ENCODE measurements at places on chromosomes 2 and 18. TPM values are rescaled to one million over a fixed set of nuclear protein-coding genes. Genes with fewer than 3 reads are reported as not detected.

GRCh38 chr2:171180229-171180930 lies 19.7 kb upstream of the TLK1 start:
- DNase-seq, result no peak

DNA sequence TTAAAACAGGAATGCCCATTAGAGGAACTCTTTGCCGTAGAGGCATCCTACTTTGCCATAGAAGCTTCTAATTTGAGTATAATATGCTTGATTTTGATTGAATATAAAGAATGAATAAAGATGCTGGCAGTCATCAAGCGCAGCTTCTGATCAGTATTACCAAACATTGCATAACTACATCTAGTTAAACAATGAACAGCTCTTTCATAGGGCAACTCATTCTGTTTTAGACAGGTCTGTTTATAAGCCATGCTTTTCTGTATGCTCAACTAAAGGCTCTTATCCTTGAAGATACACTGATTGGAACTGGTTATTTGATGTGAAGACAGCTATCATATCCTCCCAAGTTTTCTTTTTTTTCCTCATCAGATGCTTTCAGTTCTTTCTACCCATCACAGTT lies 122.6 kb upstream of the FAM117B start:
- DNase-seq, result no peak

DNA sequence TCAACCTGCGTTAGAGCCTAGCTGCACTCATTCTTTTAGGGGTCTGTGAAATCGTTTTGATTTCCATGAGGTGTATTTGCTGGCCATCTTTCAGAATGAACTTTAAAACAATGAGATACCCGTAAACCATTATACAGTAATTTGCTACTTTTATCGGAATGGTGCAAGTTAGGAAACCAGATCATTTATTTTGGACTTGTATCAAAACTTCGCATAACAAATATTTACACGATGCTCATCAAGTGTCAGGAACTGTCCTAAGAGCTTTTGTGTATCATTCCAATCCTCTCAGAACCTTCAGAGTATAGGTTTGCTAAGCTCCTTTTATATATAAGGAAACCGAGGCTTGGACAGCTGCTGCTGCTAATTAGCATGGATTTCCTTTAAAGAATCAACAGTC lies 22.4 kb upstream of the SLC1A4 start:
- DNase-seq, result no peak

DNA sequence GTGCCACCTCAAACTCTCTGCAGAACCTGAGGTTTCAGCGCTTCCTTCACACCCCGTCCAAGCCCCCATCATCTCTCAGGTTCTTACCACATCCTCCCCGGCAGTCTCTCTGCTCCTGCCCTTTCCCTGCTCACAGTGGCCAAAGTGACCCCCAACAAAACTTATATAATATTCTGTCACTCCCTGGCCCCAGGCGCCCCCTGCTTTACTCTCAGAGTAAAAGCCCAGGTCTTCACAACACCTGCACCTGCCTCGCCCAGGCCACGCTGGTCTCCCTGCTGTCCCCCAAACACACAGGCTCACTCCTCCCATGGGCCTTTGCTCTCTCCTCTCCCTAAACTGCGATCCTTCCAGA lies 6.4 kb downstream of the ITGB1BP1 start:
- DNase-seq, result no peak

GRCh38 chr2:105768176-105768575 lies 23.5 kb downstream of the NCK2 start:
- DNase-seq, result no peak

DNA sequence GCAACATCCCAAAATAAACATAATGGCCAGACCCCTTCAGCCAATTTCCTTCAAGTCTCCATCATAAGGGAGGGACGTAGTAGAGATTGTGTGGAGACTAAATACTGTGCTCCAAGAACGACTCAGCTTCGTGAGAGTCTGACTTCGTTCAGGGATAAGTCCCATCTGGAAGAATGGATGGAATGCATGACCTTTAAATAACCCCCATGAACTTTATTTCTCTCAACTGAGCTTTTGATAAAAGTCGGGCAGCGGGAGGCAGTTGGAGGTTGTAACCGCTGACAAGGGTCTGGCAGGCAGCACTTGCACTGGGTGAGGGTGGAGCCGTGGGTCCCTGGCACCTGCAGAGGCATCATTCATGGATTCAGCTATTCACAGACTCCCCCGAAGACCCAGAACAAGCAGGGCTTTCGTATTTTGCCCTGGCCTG lies 115.9 kb downstream of the ZFP36L2 start:
- DNase-seq, result no peak

- DNase-seq, result peak; percentile 47
Measured at GRCh38 chr2:191478799-191479679, 198.9 kb upstream of the NABP1 start.

- no peak for DNase-seq
Measured at GRCh38 chr2:116057538-116057937, 1615.1 kb downstream of the DPP10 start.

DNA sequence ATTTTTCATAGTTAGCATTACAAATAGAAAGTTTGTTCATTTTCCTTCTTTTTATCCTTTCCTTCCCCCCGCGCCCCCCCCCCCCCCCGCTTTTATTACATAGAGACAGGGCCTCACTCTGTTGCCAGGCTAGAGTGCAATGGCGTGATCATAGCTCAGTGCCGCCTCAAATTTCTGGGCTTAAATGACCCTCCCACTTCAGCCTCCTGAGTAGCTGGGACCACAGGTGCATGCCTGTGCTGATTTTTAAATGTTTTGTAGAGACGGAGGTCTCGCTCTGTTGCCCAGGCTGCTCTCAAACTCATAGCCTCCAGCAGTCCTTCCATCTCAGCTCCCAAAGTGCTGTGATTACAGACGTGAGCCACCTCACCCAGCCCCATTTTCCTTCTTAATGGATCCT lies 91.2 kb upstream of the ALPP start:
- DNase-seq, result no peak

DNA sequence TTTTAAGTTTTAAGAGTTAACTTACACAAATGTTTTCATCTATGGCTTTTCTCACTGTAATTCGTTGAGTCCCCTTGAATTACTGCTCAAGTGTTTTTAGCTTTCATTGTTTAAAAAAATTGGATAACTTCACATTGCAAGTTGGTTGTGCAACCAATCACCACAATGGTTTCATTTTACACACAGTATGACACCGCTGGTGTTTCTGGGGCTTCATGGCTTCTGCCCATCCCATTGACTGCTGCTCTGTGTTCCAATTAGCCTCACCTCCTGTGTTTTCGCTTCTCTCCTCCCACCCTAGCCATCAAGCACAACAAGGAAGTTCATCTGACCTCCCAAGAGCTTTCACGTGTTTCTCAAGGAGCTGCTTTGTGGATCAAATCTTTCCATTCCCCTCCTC lies 199.1 kb upstream of the CHAC2 start:
- no peak for DNase-seq

- DNase-seq, result no peak
Measured at GRCh38 chr18:31398191-31398590, 21.6 kb downstream of the DSG4 start.

DNA sequence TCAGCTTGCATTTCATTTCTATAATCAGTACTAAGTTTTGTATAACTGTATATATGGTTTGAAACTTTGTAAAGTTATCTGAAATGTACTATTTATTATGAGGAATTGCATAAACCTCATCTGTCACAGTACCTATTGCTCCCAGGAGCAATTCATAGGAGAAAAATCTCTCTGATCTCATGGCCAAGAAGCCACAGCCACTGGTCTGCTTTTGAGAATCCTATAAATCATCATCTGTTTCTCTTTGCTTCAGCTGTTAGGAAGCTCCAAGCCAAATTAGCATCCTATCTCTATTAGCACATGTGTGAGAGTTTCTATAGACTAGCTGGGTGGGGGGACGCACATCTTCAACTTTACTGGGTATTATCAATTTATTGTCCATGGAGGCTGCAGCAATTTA lies 210.3 kb downstream of the CYP26B1 start:
- no peak for DNase-seq

- DNase-seq, result no peak
Measured at GRCh38 chr2:171553236-171553635, 31.0 kb downstream of the CYBRD1 start.

GRCh38 chr18:63238693-63239075 lies 80.9 kb downstream of the BCL2 start:
- no peak for DNase-seq

- DNase-seq, result no peak
Measured at GRCh38 chr2:240450532-240451107, 15.2 kb downstream of the GPC1 start.

GRCh38 chr2:216519154-216519762 lies 20.6 kb downstream of the RPL37A start:
- peak; percentile 55 for DNase-seq

DNA sequence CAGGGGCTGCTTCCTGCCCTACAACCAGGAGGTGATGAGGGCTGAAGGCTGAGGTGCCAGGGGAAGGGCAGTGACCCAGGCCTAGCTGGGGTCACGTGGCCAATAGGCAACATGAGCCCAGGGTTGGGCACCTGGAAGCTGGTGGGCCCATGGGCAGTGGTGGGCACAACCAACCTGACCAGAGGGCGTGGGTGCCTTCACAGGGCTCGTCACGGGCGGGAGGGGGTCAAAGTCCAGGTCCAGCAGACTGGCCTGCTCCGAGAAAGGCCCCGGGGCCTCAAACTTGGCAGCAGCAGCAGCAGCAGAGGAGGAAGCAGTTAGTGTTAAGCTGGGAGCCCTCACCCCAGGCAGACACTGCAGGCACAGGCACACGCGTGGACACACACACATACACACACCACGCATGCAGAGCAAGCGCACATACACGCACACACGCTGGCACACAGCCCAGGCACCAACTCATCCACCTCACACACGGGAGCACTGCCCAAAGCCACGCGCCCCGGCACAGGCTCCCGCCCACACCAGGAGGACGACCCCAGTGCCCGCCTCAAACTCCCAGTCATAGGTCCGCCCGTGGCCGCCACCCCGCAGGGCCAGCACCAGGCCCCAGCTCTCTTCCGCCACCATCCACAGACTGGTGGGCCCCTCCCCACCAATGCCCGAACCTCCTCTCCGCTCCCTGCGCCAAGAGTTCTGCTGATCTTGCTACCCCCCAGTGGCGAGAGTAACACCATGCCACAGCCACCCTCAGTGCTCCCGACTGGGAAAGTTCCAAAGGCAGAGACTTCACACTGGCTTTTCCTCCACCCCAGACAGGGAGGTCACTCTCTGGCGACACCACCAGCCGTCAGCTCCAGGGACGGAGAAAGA lies 53.0 kb downstream of the BIN1 start:
- no peak for DNase-seq

DNA sequence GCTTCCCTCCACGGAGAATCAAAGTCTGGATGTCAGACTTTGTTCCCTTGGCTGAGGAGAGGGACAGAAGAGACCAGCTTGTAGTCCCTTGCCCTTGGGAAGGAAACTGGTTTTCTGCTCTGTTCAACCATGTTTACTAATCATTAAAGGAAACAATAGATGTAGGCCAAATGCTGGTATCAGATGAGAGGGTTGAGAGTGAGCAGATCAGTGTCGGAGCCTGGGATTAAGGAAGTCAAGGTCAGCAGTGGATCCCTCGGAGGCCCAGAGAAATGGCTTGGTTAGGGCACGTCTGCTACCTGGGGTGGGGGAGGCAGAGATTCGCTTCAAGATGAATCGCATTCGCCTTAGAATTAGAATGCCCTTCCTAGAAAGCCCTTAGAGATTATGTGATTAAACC lies 109.1 kb downstream of the MYCN start:
- no peak for DNase-seq

GRCh38 chr2:26462511-26463243 lies 15.2 kb downstream of the OTOF start:
- DNase-seq, result peak; percentile 39

DNA sequence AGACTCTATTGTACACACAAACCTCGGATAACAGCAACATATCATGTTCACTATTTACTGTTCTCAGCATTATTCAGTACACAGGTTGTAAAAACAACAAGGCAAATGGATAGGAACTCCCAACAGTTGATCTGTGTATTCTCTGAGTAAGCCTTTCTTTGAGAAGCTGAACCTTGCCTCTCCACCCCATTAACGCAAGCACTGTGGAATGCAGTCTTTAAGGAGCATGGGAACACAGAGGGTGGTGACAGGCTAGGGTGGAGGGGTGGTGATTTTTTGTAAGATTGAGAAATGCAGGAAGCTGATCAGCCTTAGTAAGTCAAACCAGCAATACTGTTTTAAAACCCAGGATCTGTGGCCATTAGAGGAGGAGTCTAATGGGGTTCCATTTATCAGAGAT lies 19.6 kb upstream of the SERPINB11 start:
- no peak for DNase-seq

DNA sequence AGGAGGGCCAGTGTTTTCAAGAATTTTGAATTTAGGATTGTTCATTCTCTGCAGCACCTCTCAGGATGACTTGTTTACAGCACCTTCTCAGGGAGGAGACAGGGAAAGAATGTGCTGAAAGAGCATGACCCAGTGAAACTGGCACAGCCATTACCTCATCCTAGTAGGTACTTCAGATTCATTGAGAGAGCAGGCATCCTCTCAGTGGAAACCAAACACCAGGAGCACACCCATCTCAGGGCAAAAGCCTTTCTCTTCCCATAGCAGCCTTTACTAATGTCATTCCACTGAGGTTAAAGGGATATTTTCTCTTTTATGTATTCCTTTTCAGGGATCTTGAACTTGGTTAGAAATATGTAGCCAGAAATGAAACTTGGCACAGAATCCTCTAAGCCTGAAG lies 2.6 kb downstream of the MAP2 start:
- peak; percentile 34 for DNase-seq

DNA sequence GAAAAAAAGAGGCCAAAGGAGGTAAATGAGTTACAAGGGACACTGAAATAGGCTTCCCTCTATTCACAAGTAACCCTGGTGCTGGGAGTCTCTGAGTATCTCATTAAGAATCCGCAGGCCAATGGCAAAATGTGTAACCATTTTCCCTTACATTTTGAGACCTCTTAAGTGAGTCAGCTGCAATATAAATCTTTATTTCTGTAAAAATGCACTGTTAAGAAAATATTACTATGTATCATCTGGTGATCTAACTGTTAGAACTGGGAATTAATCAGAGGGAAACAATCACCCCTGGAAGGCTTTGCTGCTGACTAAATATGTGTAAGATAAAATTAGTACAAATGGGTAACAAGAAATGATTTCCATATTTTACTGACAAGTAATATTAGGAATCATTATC lies 483.1 kb upstream of the CHST9 start:
- DNase-seq, result no peak

DNA sequence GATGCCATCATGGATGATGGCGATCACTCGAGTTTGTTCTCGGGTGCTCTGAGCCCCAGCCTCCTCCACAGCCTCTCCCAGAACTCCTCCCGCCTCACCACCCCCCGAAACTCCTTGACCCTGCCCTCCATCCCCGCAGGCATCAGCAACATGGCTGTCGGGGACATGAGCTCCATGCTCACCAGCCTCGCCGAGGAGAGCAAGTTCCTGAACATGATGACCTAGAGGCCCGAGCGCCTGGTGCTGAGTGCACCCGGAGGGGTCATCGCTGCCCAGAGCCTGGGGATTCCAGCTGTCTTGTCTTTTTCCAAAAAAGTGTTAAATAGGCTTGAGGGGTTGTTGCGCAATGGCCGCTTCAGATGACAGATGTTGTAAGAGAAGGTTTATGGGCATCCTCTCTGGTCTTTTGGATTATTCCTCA lies 254.8 kb downstream of the GLI2 start:
- peak; percentile 51 for DNase-seq

The ADD2 gene
- total RNA-seq, result 1.9 TPM

The CD8B2 gene
- under 0.01 TPM for total RNA-seq

The SP140L gene
- total RNA-seq, result 56.1 TPM

The ERFE gene
- total RNA-seq, result 0.48 TPM

The TMEM163 gene
- total RNA-seq, result 0.66 TPM

The FLACC1 gene
- 1.2 TPM for total RNA-seq

The MCEE gene
- 16.0 TPM for total RNA-seq

The RBM44 gene
- total RNA-seq, result 1.4 TPM

The ELOA2 gene
- not detected for total RNA-seq

The CCBE1 gene
- total RNA-seq, result 4.9 TPM

The CRACDL gene
- total RNA-seq, result 12.1 TPM
